ENCODE measurements at places on chromosomes 4 and X.

- DNase-seq = no peak
Observed at GRCh38 chr4:5448221-5448620, 260.1 kb downstream of the EVC2 start.

GRCh38 chr4:7424553-7425111, 10.1 kb downstream of the PSAPL1 start:
- DNase-seq = no peak

DNA sequence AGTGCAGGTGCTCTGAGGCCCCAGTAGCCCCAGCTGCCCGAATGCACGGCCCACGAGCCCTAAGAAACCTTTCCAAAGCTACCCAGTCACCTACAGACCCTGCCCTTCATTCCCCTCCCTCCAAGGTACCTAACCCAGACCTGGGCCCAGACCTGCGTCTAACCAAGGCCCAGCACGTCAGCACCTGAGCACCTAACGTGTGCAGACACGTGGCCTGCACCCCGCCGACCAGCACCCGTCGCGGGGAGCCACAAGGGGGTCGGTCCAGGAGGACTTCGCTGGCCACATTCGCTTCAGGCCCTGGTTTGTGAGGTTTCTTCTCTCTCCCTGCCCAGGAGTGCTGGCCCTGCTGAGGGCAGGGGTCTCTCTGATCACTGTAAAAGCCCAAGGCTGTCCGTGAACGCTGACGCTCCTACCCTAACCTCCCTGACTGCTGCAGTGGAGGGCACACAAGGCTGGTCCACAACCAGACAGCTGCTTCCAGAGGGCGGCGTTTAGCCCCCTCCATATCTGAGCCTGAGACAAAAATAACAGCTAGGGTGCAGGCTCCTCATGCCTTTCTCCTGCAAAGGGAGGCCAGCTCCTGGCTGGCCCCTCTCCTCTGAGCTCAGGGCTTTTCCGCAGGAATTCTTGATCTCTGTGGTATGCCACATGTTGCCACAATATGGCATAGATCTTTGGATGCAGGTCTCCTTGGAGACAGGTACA, 31.8 kb downstream of the WDR1 start:
- DNase-seq = no peak

DNA sequence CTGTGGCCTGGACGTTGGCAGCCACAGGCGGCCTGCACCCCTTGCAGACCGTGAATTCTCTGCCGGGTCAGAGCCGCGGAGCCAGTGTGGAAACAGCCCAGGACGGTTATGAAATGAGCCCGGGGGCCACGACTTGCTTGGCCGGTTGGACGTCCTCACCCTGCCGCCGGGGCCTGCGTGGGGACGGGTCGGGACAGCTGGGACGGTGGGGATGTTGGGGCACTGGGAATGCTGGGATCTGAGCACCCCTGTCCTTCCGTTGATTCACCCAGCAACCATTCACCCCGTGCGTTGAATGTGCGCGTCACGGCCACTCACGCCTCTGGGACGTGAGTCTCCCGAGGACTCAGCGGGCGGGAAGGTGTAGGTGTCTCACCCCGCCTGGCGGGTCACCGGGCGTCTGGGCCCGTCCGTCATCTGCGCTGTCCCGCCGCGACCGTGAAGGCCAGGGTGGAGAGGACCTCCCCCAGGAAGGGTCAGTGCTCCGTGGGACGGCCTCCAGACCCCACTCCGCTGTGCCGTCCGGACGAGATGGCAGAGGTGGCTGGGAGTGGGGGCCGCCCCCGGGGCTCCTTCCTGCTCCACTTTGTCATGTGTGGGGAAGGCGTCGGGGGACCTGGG, 4.5 kb upstream of the PLCXD1 start:
- no peak for DNase-seq

DNA sequence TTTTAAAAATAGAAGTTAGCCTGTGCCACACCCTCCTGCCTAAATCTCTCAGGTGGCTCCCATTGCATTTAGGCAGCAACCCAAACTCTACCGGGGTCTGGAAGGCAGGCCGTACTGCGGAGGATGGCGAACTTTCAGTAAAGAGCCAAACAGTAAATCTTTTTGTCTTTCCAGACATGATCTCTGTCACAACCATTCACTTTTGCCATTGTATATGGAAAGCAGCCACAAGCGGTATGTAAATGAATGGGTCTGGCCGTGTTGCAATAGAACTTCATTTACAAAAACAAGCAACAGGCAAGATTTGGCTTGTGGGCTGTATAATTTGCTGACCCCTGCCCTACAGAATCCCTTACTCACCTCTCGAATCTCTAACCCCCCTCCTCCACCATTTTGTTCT, 3.3 kb downstream of the RADX start:
- no peak for DNase-seq

DNA sequence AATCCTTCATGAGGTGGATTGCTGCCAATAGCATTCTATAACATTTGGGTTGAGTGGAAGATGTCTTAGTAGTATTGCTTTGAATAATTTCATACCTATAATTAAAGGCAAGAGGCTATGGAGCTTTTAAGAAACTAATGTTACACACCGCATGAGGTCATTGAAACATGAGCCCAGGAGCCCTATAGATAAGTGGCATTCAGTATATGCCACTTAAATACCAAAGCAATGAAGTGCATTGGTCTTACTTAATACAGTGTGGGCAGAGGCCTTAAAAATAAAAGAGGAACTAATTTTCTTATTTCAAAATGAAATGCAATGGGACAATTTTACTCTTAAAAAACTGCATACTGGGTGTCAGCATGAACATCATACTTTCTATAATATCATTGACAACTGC, 47.5 kb downstream of the SPATA18 start:
- DNase-seq = peak; percentile 58

GRCh38 chr4:7121174-7121573, 53.3 kb upstream of the GRPEL1 start:
- DNase-seq = no peak

GRCh38 chr4:9903317-9903716, 118.0 kb downstream of the SLC2A9 start:
- peak; percentile 8 for DNase-seq

DNA sequence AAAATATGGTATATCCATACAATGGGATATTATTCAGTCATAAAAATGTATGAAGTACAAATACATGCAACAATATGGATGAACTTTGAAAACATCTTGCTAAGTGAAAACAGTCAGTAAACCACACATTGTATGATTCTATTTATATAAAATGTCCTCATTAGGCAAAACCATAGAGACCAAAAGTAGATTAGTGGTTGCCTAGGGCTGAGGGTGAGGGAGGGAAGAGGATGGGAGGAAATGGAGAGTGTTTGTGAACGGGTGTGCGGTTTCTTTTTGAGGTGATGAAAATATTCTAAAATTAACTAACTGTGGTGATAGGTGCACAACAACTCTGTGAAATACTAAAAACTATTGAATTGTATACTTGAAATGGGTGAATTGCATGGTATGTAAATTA, 29.6 kb downstream of the TEX11 start:
- DNase-seq = no peak

DNA sequence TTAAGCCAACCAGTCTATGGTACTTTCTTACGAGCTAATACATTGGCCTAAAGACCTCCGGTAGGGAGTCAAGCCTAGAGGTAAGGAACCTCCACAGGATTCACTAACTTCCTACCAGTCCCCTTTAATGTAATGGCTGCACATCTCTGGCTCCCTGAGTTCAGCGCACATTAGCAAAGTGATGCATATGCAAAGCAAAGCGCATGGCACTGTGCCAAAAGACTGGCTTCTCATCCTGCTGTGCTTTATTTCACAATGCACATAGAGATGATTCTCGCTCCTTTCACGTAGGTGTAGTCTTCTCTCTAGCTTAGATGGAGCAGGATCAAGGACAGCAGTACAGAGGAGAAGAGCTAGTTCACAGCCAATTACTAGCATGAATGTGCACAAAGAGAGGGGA, 14.6 kb upstream of the CLTRN start:
- peak; percentile 4 for DNase-seq

GRCh38 chr4:181312066-181312465, 931.1 kb upstream of the TENM3 start:
- no peak for DNase-seq

All from NCI-H1417 (cell line).